Fibroblast of skin of back (primary cell): ENCODE measurements at places on chromosomes 1 and 21.

- no peak for DNase-seq
Observed at GRCh38 chr1:200304171-200304570, 105.7 kb downstream of the ZNF281 start.

- peak; percentile 16 for DNase-seq
Observed at GRCh38 chr1:89001510-89001909, 9.1 kb upstream of the KYAT3 start.

- DNase-seq, result no peak
Observed at GRCh38 chr1:202016022-202016810, 5.8 kb downstream of the ELF3 start.

DNA sequence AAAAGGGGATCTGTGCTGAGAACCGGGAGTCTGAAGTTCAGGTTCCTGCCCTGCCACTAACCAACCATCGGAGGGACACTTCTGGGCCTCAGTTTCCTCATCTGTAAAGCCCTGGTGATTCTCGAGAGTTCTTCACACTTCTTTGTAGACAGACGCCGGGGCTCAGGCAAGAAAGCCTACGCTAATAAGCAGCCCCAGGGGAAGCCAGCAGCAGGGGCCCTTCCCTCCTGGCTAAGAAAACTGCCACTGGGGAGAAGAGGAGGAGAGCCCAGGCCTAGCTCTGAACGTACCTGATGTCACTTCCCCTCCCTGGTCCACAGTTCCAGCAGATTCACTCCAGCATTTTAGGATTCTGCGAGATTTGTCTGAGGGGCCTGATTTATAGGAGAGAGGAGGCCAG lies 76.0 kb downstream of the CAMK2N1 start:
- no peak for DNase-seq

GRCh38 chr21:42086969-42087368 lies 15.9 kb downstream of the UMODL1 start:
- no peak for DNase-seq

DNA sequence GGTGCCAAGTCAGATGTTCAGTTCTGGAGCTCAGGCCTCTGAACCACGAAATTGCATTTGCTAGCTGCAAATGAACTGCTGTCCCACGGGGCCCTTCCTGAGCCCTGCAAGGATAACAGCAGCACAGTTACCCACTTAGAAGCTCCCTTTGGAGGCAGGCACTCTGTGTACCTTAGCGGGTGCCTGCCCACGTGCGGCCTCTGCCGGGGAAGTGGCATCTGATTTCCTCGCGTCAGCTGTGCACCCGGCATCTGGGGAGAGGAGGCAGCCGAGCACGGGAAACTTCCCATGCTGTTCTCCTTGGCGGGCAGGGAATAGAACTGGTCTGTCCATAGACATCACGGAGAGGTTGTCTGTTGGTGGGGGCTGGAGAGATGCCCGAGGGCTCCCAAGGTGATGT lies 148.0 kb upstream of the C1orf174 start:
- DNase-seq, result no peak

DNA sequence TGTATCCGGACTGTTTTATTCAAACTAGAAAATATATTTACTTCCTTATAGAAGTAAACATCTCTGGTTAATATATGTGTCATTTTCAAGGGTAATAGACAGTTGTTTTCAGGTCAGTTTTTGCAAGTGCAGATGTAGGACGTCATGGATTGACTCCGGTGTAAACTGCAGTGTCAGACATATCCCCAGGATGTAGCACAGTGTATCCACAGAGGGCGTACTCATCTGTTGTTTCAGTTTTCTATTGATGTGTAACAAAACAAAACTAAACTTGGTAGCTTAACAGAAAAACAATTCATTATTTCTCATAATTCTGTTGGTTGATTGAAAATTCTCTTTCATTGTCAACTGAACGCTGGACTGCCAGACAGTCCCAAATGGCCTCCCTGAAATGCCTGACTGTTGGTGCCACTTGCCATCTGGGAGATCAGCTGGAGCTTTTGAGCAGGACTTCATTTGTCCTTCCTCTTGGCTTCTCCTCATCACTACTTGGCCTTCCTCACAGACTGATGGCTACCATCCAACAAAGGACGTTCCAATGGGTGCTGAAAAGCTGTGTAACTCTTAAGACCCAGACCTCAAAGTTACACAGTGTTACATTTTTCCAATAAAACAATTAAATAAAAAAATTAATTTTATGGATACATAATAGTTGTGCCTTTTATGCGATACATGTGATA lies 181.6 kb downstream of the NCAM2 start:
- no peak for DNase-seq

GRCh38 chr21:43719748-43720538 lies 1.0 kb downstream of the PDXK start:
- DNase-seq, result no peak
